ENCODE measurements at places on chromosomes 1 and 21.

DNA sequence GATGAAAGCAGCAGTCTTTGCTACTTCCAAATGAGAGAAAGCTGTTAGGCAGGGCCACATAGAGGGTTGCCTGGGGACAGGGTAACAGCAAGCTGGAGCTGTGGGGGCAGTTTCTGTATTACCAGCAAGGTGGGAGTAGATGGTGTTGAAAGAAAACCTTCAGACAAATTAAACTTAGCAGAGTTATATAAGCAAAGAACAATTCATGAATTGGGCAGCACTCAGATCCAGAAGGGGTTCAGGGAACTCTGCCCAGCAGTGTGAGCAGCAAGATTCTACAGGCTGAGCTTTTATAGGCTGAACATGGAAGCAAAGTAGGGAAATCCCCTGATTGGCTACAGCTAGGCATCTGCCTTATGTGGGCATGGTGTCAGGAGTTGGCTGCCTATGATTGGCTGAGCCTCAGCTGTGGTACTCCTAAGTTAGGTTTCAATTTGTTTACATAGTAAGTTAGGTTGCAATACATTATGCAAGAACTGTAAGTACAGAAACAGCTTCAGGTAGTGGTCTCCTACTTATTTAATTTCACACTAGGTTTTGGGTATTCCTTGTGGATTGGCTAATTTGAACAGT, 64.1 kb upstream of the TMPRSS2 start:
- DNase-seq, result no peak

- no peak for DNase-seq
These were observed 70.0 kb upstream of the AJAP1 start for GRCh38 chr1:4584449-4584848.

GRCh38 chr1:44013949-44014348, 17.3 kb downstream of the SLC6A9 start:
- no peak for DNase-seq

DNA sequence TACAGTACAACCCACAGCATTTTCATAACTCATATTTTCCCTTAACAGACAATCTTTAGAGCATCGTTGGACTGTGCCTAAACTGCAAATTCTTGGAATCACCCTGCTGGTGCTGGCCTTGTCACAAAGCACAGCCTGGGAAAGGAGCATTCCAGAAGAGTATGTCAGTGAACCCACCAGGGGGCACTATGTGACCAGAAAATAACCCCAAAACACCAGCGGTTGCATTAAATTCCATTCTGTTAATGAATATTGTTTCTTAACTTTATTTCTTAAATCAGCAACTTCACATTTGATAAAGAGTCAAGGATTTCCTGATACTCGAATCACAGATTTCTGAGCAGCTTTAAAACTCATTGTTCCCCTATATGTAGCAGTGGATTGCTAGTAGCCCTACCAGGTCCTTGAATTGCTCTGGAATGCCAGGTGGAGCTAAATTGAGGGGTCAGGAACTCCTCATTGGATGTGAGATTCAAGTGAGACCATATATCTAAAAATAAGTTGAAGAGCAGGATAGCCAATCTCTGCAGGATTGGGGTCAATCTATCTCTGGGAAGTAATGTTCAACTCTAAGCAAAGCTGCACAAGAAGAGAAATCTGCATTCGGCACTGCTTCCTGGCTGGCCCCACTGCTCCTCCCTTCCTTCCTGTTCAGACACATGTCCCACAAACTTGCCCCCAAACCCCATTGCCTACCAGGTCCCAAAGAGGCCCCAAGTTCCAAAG, 12.7 kb upstream of the RAB4A start:
- DNase-seq, result peak; percentile 14

GRCh38 chr1:19769211-19769932, 30.3 kb downstream of the TMCO4 start:
- no peak for DNase-seq

DNA sequence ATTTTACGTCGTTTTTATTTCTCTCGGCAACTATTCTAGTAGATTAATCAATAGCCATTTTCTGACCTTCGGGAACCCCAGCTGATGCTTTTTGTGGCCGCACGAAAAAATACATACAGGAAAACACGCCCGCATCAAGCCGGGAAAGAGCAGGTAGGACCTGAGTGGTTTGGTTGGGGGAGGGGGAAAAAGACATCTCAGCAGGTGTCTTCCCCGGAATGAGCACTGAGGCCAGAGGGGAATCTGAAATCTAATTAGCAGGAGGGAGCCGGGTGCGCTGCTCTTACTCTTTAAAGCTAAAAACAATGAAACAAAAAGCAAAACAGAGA, 618 bp upstream of the FOXD3 start:
- no peak for DNase-seq

- DNase-seq, result no peak
These were observed 809.2 kb downstream of the USP25 start for GRCh38 chr21:16538936-16539440.

- DNase-seq, result peak; percentile 35
These were observed 5.9 kb upstream of the PLEKHG5 start for GRCh38 chr1:6497215-6497866.

- no peak for DNase-seq
These were observed 96.6 kb upstream of the IPO9 start for GRCh38 chr1:201732351-201732750.

GRCh38 chr1:238790882-238791281, 595.5 kb upstream of the CHRM3 start:
- DNase-seq, result no peak

DNA sequence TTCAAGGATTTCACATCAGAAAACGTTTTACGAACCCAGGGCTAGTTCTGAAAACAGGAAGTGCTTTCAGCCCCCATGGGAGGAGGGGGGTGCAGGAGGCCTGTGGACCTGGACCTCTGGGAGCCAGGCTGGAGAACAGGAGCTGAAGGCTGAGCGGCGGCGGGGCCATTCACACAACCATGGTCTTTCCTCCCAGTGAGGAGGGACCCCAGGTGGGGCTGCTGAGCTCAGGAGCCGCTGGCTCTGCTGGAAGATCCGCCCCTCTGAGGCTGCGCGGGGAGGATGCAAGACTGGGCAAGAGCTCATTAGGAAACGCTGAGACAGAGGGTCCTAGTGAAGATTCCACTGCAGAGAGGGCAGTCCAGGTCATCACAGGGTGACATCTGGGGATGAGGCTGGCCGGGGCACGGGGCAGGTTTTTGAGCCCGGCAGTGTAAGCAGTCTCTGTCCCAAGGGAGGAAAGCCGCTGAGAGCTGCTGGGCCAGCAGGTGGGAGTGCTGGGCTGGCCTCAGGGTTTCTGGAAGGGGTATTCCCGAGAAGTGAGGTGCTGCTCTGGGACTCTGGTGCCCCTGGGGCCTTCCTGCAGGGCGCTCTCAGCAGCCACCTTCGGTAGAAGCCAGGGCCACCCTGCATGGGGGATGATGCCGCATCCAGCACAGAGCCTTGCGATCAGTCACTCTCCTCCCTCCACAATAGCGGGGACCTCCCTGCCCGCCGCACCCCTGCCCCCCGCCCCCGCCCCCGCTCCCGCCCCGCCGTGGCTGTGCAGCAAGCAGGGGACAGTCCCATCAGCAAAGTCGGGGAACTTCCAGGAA, 7.5 kb downstream of the MX2 start:
- DNase-seq, result no peak

DNA sequence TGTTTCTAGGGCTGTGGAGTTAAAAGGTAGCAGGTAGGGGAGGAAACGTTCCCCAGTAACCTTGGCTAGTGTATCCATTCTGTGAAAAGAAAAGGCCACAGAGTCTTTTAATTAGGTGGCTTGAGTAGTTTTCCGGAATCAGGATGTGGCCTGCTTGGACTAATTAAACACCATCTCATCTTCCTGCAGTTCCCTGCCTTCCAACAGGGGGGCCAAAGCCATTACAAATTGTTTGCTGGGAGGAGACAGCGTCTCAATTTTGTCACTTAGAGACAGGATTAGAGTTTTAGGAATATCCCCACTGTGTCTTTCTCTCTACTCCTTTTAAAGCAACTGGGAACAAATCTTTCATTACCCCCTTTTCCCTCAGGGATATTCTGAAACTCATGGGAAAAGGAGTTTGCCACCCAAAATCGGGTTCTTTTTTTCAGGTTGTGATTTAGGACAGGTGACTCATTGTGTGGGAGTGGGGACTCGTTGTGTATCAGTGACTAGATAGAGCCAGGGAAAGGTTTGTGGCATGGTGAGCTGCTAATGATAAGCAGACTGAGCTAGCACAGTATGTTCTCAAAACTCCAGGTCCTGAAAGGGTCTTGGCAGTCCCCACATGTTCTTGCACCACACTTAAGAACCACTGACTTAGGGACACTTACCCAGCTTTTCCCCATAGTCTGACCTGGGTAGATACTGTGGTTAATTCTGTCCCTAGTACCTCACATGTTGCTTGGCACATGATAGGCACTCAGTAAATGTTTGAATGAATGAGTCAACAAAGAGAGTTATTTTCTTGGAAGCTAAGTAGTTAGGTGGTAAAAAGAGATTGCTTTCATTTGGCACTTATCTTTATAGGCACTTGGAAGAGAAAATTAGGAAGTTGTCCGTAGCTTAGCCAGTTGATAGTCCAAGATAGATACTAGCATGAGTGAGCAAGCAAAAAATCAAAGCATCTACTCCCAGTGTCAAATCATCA, 22.5 kb downstream of the INTS3 start:
- DNase-seq, result no peak

GRCh38 chr1:109306832-109307273, at the start of gene MYBPHL:
Gene MYBPHL, minus strand, starts transcription at chr1:109307011. Its CDS starts 20 bp downstream, at chr1:109306991.
- no peak for DNase-seq

DNA sequence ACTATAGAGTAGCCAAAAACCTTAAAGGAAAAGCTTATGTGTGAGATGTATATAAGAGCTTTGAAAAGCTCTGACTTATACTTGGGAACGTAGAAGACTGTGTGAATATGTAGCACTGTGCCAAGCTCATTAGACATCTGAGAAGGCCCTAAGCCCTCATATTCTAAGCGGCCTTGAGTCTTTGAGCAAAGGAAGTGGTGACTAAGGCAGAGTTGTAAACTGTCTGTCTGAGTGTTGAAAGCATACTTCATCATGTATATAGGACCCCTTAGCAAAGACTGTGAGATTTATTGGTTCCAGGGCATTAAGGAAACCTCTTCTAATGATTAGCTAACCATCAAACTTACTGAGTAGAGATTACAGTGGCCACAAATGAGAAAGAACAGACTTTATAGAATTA, 153.3 kb upstream of the LYPLAL1 start:
- no peak for DNase-seq

GRCh38 chr1:224542783-224543440, 73.2 kb upstream of the CNIH3 start:
- no peak for DNase-seq

- no peak for DNase-seq
These were observed 44.5 kb upstream of the DARS2 start for GRCh38 chr1:173779936-173780335.

DNA sequence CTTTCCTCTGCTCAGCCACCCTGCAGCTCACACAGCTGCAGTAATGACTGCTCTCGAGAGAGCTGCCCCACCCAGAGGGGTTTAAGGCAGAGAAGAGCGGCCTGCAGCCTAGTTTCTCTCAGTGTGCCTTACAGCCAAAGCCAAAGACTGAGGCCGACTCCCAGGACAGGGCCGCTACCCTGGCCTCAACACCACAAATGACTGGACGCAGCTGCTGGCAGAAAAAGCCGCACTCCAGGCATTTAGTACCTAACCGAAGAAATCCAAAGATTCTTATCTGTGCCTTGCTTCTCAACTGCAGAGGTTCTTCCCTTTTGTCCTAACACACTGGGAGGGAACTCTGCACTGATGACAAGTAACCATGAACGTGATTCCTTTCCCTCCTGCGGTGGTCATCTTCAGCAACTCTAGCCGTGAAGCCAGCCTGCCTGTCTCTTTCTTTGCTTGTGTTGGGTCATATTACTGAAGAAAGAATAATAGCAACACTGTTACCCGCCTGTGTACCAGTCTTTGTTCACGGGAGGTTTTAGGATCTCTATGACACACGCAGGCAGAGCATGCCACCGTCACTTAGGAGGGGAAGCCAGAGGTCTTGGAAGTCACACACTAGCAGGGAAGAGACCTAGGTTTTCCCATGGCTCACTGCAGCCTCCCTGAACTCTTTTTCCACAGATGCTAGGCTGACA, 202.7 kb downstream of the RHOU start:
- no peak for DNase-seq

DNA sequence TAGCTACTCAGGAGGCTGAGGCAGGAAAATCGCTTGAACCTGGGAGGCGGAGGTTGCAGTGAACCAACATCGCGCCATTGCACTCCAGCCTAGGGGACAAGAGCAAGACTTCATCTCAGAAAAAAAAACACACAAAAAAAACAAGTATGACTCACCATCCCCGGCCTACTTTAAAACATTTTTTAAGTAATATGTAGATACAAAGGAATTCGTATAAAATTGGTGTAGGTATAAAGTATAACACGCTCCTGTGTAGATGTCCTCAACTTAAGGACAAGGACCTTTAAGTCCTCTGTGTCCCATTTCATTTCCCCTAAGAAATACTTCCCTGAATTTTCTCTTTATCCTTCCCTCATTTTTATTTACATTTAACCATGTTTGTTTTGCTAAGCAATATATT, 73.4 kb upstream of the PKN2 start:
- DNase-seq, result no peak

GRCh38 chr1:4517186-4517954, 137.0 kb upstream of the AJAP1 start:
- DNase-seq, result no peak

- no peak for DNase-seq
These were observed 436.2 kb downstream of the MATN1 start for GRCh38 chr1:30286988-30287839.

DNA sequence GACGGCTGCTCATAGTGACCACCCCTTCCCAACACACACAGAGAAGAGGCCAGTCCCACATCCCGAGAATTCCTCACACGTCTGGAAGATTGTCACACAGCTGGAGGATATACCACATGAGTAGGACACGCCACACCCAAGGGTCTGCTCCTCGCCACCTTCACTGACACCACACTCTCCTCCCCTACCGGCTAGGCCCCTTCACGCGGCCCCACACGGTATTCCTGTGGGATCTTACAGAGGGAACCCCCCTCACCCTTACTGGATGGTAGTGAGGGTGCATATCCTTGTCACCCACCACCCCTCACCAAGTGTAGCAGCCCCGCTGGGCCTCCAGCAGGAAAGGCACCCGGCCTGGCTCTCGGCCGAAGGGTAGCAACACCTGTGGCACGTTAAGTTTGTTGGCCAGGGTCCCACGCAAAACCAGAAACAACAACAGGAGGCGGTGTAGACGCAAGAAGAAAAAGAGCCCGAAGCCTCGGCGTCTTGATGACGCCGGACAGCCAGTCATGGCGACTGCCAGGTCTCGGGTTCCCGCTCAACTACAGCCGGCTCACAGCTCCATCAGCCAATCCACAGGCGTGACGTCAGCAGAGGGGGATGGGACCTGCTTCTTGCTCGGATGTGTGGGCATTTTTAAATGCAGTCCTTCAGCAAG, at the start of gene NUP210L:
Gene NUP210L, minus strand, starts transcription at position 540 of the 658 bp plus-strand sequence.
- no peak for DNase-seq

- DNase-seq, result no peak
These were observed 25.2 kb downstream of the ILDR2 start for GRCh38 chr1:166950156-166950555.

GRCh38 chr1:3024019-3024418, 2.8 kb downstream of the ACTRT2 start:
- no peak for DNase-seq

GRCh38 chr1:167425482-167425881, 92.8 kb downstream of the CD247 start:
- DNase-seq, result no peak
